ENCODE measurements at places on chromosomes 7 and 10.

DNA sequence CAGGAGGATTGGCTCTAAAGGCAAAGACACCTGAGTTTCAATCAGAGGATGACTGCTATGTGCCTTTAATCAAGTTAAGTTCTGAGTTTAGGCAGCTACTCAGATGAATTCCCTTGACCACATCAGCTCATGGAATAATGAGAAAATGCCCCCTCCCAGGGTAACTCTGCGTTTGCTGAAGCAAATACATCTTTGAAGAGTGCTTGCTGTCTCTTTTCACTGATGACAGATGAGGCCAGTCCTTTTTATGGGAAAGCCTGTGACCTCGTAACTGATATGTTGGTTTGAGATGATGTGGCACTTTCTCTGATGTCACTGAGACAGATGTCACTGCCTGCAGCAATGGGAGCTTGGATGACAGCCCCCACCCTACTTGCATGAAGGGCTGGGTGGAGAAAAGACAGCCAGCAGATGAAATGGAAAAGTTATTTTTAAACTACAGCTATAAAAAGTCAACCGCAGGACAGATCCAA, 43.7 kb upstream of the DGKI start:
- no peak for DNase-seq

DNA sequence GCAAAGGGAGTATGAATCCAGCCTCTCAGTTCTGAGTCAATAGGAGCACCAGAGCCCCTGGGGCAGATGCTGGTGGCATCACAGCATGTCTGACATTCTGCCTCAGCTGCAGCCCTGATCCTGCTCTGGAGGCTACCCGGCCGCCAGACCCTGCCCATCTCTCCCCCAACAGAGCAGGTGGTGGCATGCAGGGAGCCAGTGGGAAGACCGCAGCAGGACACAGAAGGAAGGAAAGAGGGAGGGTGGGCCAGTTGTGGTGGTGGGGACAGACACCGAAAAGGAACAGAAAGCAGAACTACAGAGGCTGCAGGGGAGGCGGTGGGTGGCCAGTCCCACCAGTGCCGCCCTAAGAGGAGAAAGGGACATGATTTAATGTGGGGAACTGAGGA, 35.3 kb downstream of the BLNK start:
- DNase-seq = no peak

- no peak for DNase-seq
Observed at GRCh38 chr7:2873686-2874551, 29.8 kb upstream of the GNA12 start.

- DNase-seq = no peak
Observed at GRCh38 chr7:100576384-100576993, 2.8 kb upstream of the SAP25 start.

DNA sequence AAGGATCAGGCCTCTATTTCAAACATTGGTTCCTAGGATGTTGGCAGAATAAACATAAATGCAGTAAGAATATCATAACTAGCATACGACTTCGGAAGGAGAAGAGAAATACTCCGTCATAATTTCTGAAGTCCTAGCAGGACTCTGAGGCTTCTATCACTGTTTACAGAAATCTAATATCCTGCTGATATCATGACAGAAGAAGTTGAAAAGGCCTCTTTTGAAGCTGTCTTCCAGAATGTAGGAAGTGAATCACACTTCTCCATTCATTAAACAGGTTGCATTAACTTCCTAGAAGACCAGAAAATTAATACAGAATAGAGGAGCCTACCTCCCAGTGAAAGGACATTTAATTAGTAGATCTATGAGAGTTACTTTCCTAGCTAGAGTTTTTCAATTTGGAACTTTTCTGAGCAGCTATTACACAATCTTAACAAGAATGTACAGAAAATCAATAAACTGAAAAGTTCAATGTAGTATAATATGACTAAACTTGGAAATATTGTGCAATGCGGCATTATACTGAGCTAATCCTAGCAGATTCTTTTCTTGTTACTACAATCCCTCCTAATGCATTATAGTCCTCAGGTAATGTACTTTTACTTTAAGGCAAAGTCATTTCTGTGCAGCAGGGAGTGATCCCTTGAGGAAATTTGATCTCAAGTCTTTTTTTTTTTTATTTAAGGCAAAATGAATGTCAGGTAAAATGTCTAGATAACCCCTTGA, 622.6 kb upstream of the CELF2 start:
- DNase-seq = no peak

GRCh38 chr10:122999347-122999746, 9.2 kb downstream of the IKZF5 start:
- DNase-seq = no peak

DNA sequence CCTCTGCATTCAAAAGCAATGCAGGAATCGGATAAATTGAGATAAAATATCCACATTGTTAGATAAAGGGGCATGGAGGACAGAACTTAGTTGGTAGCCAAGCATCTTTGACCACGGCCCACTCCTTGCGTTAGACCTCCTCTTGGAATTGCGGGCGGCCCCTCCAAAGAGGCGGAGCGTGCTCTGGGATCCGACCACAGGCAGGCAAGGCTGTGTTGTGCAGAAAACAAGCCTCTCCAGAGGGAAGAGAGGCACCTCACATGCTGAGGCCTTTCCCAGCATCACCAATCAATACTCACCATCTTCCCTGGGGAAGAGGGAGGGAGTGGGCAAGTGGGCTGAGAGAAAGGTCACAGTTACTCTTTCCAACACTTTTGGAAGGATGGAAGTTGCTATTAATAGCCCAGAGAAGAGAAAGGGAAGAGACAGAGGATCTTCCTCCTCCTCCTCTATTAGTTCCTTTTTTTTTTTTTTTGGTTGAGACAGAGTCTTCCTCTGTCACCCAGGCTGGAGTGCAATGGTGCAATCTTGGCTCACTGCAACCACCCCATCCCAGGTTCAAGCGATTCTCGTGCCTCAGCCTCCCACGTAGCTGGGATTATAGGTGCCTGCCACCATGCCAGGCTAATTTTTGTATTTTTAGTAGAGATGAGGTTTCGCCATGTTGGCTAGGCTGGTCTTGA, 49.7 kb upstream of the NRF1 start:
- DNase-seq = no peak

- no peak for DNase-seq
Observed at GRCh38 chr7:31204071-31204470, 136.5 kb downstream of the NEUROD6 start.

GRCh38 chr10:92156874-92157773, 133.8 kb downstream of the CPEB3 start:
- no peak for DNase-seq

DNA sequence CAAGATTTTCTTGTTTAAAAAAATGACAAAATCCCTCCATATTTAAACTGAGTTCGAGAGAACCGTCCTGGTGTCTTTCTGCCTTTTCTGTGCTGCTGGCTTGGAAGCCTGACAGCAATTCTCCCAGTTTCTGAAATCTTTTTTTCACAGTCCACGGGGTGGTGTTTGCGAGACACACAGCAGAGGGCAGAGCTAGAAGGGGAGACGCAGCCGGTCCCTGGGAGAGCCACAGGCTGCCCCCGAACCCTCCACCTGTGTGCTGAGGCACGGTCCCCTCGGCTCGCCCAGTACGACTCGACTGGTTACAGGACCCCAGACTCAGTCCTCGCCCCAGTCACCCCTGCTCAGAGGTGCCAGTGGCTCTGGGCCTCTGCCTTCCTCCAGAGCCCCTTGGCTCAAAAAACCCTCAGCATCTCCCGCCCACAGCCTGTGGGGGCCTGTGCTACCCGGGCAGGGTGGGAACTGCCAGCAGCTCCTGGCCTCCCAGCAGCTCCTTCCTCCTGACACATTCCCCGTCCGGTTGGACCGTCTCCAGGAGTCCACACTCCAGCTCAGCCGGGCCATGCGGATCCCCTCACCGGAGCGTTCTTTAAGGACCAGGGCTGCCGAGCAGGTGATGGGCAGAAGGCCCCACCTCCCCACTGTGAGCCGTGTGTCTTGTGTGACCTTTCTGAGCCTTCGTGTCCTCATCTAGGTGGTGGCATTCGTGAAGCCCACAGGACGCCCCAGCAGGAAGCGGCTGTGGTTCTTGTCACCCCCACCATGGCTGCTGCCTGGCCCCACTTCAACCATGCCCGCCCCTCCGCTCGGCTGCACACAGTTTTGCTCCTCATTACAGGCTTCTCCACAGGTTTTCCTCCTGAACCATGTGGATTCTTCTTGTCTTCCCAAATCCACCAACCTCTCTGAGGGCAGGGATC, 52.3 kb upstream of the EN2 start:
- no peak for DNase-seq

DNA sequence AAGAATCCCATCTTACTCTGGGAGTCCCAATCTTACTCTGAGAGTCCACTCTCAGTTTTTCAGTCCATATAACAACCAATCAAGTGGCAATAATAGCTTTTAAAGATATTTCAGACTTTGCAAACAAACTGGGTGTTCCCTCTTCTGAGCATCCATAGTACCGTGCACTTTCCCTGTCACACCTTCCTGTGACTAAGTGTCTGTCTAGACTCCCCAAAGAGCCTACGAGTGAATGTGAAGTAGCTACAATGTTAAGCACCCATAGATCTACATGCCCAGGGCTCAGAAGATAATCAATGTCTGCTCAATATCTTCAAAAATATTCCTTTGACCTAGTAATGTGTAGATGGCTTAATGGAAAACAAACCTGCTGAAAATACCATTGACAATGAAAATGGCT, 95.6 kb upstream of the ASAH2 start:
- no peak for DNase-seq

GRCh38 chr10:113920875-113921274, 66.4 kb downstream of the NHLRC2 start:
- no peak for DNase-seq

All from activated CD4-positive, alpha-beta T cell treated with anti-CD3 and anti-CD28 coated beads, Interleukin-2, amount 50 U/mL, for 48 hours (primary cell).